Stimulated activated CD8-positive, alpha-beta memory T cell treated with anti-CD3 and anti-CD28 coated beads, Interleukin-2, amount 100 ng/mL, for 48 hours (primary cell): ENCODE measurements at places on chromosomes 3 and 15.

- no peak for DNase-seq
Observed at GRCh38 chr15:31296646-31297574, 29.7 kb upstream of the KLF13 start.

DNA sequence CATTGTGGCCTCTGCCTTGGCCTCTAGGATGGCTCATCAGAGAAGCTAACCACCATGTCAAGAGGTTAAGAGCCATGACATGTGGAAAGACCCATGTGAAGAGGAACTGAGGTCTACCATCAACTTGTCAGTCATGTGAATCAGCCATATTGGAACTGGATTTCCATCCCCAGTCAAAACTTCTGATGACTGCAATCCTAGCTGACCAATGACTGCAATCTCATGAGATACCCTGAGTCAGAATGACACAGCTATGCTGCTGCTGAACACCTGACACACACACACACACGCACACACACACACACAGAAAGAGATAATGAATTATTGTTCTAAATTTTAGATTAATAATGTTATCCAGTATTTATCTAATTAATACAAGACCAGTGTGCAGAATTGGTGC lies 337.5 kb upstream of the LMCD1 start:
- no peak for DNase-seq

- DNase-seq: no peak
Observed at GRCh38 chr3:186998937-186999368, 68.6 kb downstream of the ST6GAL1 start.

DNA sequence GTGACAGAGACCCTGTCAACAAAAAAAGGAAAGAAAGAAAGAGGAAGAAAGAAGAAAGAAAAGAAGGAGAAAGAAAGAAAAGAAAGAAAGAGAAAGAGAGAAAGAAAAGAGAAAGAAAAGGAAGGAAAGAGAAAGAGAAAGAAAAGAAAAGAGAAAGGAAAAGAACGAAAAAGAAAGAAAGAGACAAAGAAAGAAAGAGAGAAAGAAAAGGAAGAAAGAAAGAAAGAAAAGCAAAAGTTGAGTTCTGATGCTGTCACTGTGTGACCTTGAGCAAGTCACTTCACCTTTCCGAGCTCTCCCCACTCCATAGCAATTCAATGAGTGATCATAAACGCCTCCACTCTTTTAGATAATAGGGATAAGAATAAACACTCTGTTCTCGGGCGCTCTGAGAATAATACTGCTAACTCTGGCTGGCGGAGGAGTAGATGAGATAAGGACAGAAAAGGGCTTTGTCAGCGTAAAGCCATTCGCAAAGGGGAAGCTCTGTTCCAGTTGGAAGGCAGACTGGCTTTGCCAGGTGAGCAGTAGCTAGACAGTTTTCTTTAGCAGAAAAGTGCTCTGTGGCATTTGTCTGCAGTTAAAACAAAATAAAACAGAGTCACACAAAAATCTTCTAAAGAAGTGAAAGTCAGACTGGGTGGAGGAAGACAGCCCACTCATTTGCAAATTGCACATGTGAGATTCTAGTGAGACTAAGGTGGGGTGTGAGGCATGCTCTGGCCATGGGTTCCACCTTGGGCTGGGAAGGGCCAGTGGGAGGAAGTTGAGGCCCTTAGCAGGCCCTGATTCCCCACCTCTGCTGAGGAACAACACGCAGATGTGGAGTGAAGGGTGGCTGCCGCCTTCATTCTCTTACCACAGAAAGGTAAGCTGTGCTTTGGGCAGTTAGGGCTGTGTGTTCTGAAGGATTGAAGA lies 9.6 kb upstream of the FLNB start:
- DNase-seq: no peak

DNA sequence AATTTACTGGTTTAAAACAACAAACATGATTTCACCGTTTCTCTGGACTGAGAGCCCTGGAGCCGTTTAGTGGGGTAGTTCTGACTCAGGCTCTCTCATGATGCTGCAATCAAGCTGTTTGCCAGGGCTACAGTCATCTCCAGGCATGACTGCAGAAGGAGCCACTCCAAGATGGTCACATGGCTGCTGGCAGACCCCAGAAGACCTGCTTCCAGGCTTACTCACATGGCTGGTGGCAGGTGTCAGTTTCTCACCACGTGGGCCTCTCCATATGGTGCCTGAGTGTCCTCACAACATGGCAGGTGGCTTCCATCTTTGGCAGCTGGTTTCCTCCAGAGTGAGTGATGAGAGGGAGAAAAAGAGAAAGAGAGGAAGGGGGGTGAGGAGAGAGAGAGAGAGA lies 378.3 kb upstream of the RGMA start:
- DNase-seq: no peak
